ENCODE measurements at places on chromosomes 16 and 17.
A peak's percentile ranks its signal among the peaks of the same experiment; 100 is the strongest.

DNA sequence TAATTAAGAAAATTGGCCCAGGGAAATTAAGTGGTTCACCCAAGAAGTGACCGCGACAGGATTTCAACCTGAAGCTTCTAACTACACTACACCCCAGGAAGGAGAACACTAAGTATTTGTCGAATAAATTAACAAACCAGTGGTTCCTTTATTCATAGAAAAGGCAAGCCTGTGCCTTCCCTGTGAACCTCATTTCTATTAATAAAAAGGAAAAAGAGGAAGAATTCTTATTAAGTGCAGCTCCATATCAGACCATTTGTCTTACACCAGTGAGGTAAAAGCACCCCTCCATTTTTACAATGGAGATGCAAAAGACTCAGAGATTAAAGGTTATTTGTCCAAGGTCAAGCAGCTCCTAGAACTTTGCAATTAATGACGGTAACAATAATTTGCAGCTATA is 1.7 kb downstream of the COPS3 start:
- DNase-seq: no peak

DNA sequence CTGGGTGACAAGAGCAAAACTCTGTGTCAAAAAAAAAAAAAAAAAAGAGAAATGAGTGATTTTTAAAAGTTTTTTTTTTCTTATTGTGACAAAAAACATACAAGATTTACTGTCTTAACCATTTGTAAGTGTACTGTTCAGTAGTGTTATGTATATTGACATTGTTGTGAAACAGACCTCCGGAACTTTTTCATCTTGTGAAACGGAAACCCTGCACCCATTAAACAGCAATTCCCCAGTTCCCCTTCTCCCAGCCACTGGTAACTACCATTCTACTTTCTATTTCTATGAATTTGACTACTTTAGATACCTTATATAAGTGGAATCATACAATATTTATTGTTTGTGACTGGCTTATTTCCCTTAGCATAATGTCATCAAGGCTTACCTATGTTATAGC is 18.7 kb downstream of the DUS2 start:
- DNase-seq: no peak

- peak; percentile 90 for DNase-seq
These were observed 14.0 kb downstream of the FMNL1 start for GRCh38 chr17:45235416-45236281.

DNA sequence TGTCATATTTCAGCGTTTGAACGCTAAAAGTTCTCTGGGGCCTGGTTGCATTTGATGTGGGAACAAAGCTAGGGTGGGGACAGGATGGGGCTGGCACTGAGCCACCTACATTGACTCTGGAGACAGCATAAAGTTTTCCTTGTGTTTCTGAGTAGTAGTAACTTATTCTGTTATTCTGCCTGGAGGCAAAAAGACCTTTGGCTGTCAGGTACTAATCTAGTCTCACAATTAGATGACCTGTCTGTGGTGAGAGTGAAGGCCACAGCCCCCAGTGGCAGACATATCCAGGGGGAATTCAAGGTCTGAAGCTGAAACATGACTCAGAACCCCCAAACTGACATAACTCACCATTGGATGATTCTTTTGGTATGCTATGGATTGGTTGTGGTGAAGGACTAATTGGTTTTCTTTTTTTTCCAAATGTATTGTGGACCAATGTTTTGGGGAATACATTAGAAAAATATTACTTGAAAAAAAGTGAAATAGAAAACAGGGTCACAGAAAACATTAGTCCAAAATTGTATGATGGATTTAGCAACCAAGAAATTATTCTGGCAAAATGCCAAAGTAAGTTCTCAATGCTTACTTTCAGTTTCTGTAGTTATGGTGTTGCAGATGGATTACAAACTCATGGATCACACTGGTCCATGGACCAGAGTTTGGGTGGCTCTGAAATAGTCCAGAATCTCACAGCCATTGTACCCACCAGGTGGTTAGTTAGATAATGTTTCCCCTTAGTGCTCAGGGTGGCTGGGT is 10.5 kb upstream of the SALL1 start:
- DNase-seq: no peak

- no peak for DNase-seq
These were observed 255.3 kb upstream of the PMFBP1 start for GRCh38 chr16:72427051-72427782.

DNA sequence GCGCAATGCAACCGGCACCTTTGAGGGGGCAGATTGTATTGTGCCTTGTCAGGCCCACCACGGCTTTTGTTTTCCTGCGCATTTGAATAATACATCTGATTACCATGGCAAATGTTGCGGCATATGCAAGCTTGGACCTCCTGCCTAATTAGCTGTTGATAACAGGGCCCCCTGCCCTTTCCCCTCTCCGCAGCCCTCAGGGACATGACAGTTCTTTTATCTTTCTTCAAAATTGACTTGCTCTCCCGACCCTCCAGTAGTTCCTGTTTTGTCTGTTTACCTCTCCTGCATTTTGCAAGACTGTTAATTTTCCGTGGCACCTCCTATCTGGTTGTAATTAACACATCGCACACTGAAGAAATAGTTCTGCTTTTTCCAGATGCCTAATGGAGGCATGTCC is 86.8 kb downstream of the RBFOX1 start:
- no peak for DNase-seq
